ENCODE measurements at places on chromosomes 5 and 9.

- DNase-seq, result no peak
Measured at GRCh38 chr5:3276896-3277295, 318.7 kb upstream of the IRX1 start.

GRCh38 chr5:170389550-170389892 lies 354 bp upstream of the KCNMB1 start:
- no peak for DNase-seq

DNA sequence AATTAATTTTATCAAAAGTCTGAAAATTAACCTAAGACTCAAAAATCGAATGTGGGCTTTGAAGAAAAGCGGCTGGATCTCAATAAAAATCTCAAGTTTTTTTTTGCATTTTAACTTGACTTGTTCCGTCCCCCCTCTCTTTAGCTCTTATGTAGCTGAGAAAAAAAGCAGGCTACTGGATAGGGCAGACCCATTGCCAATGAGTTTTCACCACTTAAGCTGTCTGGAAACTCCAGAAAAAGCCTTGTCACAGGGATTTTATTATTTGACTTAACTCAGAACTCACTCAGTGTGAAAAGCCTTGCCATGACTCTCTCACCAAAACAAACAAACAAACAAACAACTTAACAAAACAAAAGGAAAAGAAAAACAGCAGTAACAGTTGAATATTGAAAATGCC lies 247.4 kb downstream of the CDH9 start:
- no peak for DNase-seq

DNA sequence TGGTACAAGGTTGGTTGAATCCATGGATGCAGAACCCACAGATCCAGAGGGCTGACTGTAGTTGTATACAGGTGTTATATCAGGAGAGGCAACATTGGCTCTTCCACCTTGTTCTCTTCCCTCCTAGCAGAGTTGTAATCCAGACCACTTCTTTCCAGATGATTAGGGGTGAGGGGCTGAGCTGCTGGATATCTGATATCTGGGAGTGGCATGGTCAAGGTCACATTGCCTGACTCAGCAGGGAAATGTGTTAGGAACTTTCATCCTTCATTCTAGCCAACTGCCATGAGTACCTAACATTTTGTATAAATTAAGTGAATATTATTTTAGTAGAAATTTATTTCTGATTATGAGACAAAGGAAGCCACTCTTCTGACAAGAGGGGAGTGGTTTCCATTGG lies 7.3 kb downstream of the DAPK1 start:
- no peak for DNase-seq

- peak; percentile 53 for DNase-seq
Measured at GRCh38 chr9:18437315-18438201, 36.4 kb upstream of the ADAMTSL1 start.

GRCh38 chr5:669842-670395 lies 23.2 kb downstream of the TPPP start:
- DNase-seq, result no peak

GRCh38 chr5:65037831-65038815 lies 269.4 kb downstream of the CWC27 start:
- no peak for DNase-seq

GRCh38 chr9:107874137-107874536 lies 384.6 kb upstream of the KLF4 start:
- DNase-seq, result no peak

- DNase-seq, result no peak
Measured at GRCh38 chr9:133713960-133714495, 24.1 kb downstream of the SARDH start.

GRCh38 chr9:133737774-133738639 lies at the start of gene SARDH:
Gene SARDH (minus strand): TSS chr9:133738352. CDS start chr9:133734173, 4,179 bp downstream.
- peak; percentile 98 for DNase-seq

- DNase-seq, result no peak
Measured at GRCh38 chr5:116076496-116076895, 8.3 kb upstream of the COMMD10 start.

DNA sequence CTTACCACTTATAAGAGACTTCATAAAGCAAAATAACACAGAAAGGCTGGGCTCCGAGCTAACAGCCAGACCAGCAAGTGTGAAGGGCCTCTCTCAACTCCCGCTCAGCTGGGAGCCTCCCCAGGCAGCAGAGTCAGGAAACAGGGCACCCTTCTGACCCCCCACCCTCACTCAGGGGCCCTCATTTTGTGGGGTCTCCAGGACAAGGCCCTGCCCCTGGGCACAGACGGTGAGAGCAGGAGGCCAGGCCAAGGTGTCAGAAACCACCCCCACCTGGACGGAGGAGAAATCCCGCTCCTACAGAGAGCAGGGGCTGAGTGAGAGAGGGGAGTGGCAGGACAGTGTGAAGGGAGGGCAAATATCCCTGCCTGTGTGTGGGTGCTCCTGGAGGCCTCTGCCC lies 135.8 kb upstream of the FOXD4L5 start:
- no peak for DNase-seq

- peak; percentile 56 for DNase-seq
Measured at GRCh38 chr5:9545136-9545991, 511 bp downstream of the SEMA5A start.

DNA sequence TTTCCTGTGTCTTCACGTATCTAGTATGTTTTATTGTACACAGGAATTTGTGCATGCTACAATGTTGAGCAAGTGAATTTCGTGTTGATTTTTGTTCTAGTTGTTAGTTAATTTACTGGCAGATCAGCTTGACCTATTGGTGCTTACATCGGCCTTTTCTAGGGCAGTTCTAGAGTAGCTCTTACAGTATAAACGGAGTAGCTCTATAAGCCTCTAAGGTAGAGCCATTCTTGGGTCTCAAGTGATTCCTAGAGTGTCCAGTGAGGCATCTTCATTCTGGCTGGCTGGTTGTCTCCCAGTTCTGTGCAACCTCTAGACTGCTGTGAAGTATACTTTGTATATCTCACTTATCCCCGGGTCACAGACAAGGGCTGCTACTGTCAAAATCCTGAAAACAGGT lies 364.6 kb downstream of the CDH10 start:
- DNase-seq, result no peak

DNA sequence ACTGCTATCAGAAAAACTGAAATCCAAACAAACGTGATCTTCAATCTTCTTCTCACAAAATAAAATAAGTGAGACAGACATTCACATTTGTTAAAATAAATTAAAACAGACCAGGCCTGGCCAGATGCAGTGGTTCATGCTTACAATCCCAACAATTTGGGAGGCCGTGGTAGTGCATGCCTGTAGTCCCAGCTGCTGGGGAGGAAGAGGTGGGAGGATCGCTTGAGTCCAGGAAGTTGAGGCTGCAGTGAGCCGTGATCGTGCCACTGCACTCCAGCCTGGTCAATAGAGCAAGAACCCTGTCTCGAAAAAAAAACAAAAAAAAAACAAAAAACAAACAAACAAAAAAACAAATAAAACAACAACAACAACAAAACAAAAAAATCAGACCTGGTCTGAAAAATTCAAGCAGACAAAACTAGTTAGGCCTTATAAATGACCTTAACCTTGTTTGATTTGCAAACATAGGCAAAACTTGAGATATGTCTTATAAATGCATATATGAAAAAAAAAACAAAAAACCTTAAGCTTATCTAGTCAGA lies 10.8 kb downstream of the MAPKAP1 start:
- DNase-seq, result no peak

GRCh38 chr9:77541600-77541999 lies 106.5 kb downstream of the GNA14 start:
- no peak for DNase-seq

GRCh38 chr9:35110327-35110761 lies 5.3 kb downstream of the ATOSB start:
- no peak for DNase-seq

- DNase-seq, result no peak
Measured at GRCh38 chr5:32388432-32389129, 56.0 kb downstream of the ZFR start.

DNA sequence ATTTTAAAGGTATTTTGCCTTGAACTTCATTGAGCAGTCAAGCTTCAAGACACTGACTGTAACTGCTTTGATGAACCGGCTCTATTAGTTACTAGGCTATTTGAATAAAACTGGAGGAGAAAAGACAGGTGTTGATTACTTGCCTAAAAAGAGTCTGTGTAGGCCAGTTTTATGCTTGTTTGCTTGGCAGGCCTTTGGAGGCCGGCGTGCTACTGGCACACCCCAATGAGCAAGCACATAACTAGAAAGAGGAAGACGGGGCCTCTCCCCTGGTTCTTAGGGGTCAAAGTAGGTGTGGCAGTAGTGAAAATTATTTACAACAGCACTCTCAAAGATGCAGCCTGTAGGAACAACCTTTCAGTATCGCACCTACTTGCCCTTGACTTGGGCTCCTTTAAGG lies 2.1 kb upstream of the ZFR start:
- DNase-seq, result no peak

Measured in SK-N-SH (cell line).